ENCODE measurements at places on chromosomes 5 and 9. TPM values are rescaled to one million over a fixed set of nuclear protein-coding genes. Genes with fewer than 3 reads are reported as not detected.

The CCT5 gene
- total RNA-seq: 336 TPM

The GLRA1 gene
- total RNA-seq: not detected

The RNF145 gene
- total RNA-seq: 78.3 TPM

The FIBCD1 gene
- 10.7 TPM for total RNA-seq

The ABO gene
- not detected for total RNA-seq

The NDFIP1 gene
- total RNA-seq: 90.1 TPM

The OR13C2 gene
- not detected for total RNA-seq

The KCNV2 gene
- not detected for total RNA-seq

The PRRX2 gene
- total RNA-seq: 17.9 TPM

The SH3GL2 gene
- 0.07 TPM for total RNA-seq

The FABP6 gene
- total RNA-seq: not detected

The HMCN2 gene
- 0.07 TPM for total RNA-seq

The IER5L gene
- total RNA-seq: 58.8 TPM

The SPATA31D4 gene
- not detected for total RNA-seq

The KCTD16 gene
- 8.4 TPM for total RNA-seq

The WASHC1 gene
- total RNA-seq: 7.2 TPM

The CARTPT gene
- total RNA-seq: not detected

The MTMR12 gene
- total RNA-seq: 18.0 TPM

The FRRS1L gene
- total RNA-seq: 0.10 TPM

The DPH7 gene
- 25.2 TPM for total RNA-seq

The PCDHGB6 gene
- 4.8 TPM for total RNA-seq

The LEAP2 gene
- 0.30 TPM for total RNA-seq

The CAMK4 gene
- total RNA-seq: 1.8 TPM

The EGR1 gene
- total RNA-seq: 7.8 TPM

The CARD6 gene
- 13.0 TPM for total RNA-seq

The PLCXD3 gene
- 1.7 TPM for total RNA-seq

The IQGAP2 gene
- 2.2 TPM for total RNA-seq

The FAM153A gene
- total RNA-seq: 0.10 TPM

The CAMSAP1 gene
- total RNA-seq: 18.8 TPM

The GFPT2 gene
- 12.2 TPM for total RNA-seq

The C8G gene
- total RNA-seq: 0.72 TPM

The HRH2 gene
- 0.39 TPM for total RNA-seq

The WHRN gene
- total RNA-seq: 1.6 TPM

The IL31RA gene
- total RNA-seq: 0.76 TPM

The FOXI1 gene
- not detected for total RNA-seq

The BTNL3 gene
- total RNA-seq: not detected

The TAF11L14 gene
- total RNA-seq: not detected

The GNA14 gene
- total RNA-seq: 6.3 TPM

The MEGF10 gene
- total RNA-seq: 3.0 TPM

The MELK gene
- total RNA-seq: 9.6 TPM

The ENHO gene
- total RNA-seq: 0.13 TPM

The TSSK1B gene
- 0.46 TPM for total RNA-seq

The NR2F1-AS1 gene
- 10.7 TPM for total RNA-seq

The HAUS6 gene
- 10.3 TPM for total RNA-seq

The DBN1 gene
- 86.8 TPM for total RNA-seq

The CLPTM1L gene
- 341 TPM for total RNA-seq

The SLC45A2 gene
- 0.17 TPM for total RNA-seq

The ITK gene
- total RNA-seq: not detected

The OGN gene
- 24.7 TPM for total RNA-seq

The LCN2 gene
- total RNA-seq: not detected

The SLC4A9 gene
- total RNA-seq: 0.07 TPM

The PCDHGB7 gene
- 14.7 TPM for total RNA-seq

The SARDH gene
- 5.0 TPM for total RNA-seq

The FCN2 gene
- total RNA-seq: not detected

The DRD1 gene
- total RNA-seq: 1.2 TPM

The EGFL7 gene
- 28.3 TPM for total RNA-seq

The SLC22A4 gene
- total RNA-seq: 0.78 TPM

The SHOC1 gene
- total RNA-seq: under 0.01 TPM

The SPAG8 gene
- 1.3 TPM for total RNA-seq

Data from smooth muscle cell of the pulmonary artery (primary cell).